ENCODE measurements at places on chromosomes 4 and X. TPM values are rescaled to one million over a fixed set of nuclear protein-coding genes. Genes with fewer than 3 reads are reported as not detected.

DNA sequence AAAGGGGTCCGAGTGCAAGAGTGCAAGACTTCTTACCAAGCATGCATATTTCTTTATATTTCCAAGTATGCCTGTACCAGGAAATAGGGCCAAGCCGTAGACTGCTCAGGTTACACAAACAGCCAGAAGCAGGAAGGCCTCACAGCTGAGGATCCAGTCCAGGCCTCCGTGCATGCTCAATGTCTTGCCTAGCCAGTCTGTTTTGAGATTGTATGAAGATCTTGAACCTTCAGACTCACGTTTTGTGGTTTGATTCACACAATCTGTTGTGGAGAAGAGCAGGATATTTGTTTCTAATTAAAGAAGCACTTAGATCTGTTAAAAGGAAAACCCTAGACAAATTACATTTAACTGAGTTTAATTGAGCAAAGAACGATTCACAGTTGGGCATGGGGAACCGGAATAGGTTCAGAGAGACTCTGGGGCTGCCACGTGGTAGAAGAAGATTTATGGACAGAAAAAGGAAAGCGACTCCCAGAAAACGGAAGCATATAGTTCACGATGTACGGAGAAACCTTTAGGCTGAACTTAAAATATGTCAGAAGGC lies 1.2 kb downstream of the MGST2 start:
- peak; percentile 42 for DNase-seq

DNA sequence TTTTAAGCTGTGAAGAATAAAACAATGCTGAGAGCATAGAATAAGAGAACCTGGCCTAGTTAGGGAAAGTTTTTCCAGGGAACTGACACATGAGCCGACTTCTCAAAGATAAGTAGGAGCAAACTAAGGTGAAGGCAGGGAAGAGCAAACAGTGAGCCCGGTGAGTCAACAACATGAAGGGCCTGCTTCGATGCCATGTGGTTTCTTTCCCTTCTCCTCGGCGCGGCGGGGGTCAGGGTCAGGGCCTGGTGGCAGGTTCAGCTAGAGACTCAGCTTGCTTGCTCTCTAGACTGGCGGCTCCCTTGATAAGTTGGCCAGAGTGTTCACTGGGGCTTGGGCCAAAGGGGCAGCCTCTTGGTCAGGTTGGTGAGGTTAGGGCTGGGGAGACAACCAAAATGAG lies 81.1 kb downstream of the DLG3 start:
- no peak for DNase-seq

GRCh38 chrX:136457303-136457917 lies 30.3 kb upstream of the BRS3 start:
- DNase-seq, result no peak

DNA sequence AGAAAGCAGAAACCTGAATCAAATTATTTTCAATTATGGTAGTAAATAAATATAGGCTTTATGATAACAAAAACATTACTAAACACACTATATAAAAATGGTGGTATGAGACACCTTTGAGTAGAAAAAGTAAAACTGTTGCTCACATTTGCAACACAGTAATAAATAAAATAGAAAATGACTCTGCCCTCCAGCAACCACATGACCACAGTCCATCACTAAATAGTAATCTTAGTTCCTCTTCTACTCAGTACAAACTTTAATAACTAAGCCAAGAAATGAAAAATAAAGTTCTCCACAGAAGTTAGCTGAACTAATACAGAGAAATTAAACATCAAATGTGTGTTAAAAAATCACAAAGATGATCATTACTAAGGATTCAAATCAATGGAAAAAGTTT lies 108.5 kb downstream of the ADGRA3 start:
- DNase-seq, result no peak

GRCh38 chr4:84146300-84146959 lies 352.7 kb downstream of the NKX6-1 start:
- no peak for DNase-seq

- DNase-seq, result no peak
These were observed 200.9 kb upstream of the PPP1R2C start for GRCh38 chrX:42978655-42979379.

DNA sequence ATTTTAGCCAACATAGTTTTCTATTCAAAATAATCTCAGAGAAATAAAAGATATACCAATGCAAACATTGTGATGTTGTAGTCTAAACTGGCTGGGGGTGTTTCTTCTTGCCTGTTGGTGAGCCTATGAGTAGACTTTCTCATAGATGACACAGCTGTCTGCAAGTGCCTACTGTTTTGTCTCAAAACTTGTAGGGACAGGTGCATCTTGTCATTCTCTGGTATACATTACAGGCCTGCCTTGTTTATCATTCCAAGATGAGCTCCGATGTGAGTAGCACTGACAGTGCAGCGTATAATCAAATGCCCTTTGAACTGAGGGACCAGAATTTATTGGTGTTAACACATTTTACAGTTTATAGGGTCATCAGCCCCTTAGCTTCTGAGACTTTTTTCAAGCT lies 353.8 kb downstream of the PRDM5 start:
- no peak for DNase-seq

DNA sequence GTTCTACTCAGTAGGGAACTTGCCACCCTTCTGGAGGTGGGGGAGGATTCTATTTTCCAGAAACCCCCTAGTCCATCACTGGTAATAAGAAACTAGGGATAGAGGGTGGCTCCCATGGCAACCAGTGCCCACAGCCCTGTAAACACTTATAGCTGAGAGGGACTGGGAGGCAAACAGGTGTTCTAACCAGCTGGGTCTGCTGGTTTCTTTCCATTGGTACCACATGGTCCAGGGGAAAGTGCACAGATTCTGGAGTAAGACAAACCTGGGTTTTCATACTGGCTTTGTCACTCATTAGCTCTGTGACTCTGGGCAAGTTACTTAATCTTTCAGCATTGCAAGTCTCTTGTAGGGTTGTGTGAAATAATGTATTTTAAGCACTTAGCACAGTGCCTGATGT lies 26.9 kb downstream of the IGSF1 start:
- DNase-seq, result no peak

DNA sequence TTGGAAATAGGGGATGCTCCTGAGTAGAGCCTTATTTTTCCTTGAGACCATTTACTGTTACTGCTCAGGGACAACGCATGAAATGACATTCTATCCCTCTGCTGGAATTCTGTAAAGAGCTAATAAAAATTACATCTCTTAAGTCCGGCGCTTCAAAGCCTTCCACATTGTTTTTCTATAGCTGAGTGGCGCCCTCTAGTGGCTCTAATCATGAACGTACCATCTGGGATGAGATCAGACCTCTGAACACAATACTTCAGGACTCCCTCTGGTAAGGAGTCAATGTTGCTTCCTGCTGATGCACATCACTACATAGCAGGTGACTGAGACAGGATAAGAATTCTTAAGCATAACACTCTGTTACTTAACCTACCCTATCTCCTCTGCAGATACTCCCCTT lies 6.0 kb downstream of the HMGN5 start:
- DNase-seq, result peak; percentile 70

GRCh38 chr4:164871673-164872072 lies 5.3 kb upstream of the APELA start:
- DNase-seq, result no peak

DNA sequence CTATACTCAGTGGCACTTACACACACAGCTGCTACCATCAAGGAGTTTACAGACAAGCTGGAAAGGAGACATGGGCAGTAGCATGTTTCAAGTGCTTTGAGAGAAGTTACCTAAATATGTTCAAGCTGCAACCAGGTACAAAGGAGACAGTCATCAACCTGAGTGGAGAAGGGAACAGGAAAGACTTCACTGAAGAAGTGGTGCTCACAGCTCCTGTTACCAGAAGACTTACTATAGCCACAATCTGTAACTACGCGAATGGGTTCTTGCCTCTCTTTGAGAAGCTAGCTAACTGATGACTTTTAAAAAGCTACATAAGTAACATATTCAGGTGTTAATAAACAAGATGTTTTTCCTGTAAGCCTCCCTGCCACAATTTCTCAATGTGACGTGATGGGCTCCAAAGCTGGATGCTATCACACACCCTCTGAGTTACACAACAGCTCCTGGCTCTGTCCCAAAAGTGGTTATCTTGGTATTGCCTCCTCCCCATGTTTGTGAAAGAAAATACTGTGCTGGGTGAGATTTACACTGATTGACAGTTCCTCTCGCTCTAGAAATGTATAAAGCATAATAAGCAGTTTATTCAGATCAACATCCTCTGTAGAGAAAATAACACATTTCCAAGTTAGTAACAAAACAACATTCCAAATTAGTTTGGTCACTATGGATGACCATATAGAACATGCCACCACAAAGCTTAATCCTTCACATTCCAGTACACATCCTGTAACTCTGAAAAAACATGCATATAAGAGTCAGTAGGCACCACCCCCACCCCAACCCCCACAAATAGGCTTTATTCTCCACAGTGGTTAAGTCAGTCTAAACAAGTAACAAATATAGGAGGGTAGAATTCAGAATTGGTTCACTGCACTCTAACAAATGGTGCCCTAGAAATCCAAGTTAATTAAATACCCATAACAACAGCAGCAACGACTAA lies 81.8 kb downstream of the FRYL start:
- no peak for DNase-seq

DNA sequence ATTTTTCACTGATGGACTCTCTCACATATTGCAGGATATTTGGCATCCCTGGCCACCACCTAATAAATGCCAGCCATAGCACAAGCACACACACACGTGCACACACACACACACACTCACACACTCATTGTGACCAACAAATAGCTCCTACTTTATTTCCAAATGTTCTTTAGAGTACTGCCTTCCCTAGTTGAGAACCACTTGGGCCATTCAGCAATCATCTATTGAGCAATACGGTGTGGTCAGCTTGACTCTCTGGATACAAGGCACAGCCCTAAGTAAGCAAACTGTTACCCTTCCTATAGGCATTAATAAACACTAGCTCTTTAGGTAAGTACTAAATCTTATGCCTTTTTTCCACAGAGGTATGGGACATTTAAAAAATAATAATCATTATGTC lies 21.1 kb downstream of the CORIN start:
- DNase-seq, result no peak

DNA sequence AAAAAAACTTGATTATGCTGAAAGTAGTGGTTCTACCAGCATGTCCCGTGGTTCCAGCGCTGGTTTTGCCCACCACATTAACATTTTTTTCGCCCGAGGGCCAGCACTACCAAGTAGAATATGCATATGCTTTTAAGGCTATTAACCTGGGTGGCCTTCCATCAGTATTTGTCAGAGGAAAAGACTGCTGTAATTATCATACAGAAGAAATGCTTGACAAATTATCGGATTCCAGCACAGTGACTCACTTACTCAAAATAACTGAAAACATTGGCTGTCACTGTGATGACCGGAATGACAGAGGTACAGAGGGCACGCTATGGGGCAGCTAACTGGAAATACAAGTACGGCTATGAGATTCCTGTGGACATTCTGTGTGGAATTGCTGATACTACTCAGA lies 34.6 kb downstream of the PRPS2 start:
- no peak for DNase-seq

DNA sequence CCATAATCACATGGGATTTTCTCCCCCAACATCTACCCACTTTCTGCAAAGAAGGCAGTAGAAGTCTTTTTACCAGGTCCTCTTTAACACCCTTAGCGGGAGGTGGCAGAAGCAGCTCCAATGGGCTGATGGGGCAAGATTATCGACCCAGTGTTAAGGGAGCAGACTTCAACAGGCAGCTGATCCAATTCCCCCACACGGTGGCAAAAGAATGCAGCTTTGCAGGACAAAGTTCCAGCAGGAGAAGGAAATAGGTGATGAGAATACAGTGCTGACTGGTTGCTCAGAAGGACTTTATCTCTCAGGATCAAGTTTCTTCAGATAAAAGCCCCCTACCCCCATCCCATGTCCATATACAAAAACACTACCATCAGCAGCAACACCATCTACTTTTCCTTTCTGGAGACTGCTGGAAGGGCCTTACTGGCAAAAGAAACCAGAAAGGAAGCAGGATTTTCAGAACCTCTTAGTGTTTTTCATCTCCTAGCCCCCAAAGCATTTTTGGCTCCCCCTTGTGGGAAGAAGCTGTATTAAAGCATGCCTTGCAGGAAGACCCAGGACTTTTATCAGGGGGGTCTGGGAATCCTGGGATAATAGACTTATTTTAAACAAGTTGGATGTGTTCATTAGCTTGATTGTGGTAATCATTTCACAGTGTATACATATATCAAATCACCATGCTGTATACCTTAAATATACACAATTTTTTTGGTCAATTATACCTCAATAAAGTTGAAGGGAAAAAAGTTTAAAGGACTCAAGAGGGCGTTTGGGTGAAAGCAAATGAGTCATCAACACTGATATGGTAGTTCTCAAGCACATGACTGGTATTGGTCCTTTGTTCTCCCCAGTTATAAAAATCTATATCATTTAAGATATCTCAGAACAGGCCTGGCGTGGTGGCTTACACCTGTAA lies 146.4 kb downstream of the GPC3 start:
- peak; percentile 12 for DNase-seq

DNA sequence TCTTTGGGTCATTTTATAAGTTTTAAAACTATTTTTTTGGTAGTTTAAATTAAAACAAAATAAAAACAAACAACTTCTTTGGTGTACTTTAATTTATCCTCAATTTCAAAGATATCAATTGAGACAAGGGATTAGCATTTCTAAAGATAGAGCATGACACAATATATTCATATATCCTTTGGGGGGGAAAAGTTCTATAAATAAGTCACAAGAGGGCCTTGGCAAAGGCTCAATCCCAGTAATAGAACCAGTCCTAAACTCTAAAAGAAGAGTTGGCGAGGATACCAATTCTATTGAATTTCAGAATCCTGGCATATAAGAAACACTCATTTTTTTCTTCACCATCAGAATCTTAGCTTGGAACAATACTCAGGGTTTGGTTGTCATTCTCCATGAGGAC lies 89.7 kb downstream of the COL4A6 start:
- DNase-seq, result no peak

GRCh38 chr4:2333916-2334644 lies 72.2 kb upstream of the MXD4 start:
- no peak for DNase-seq

DNA sequence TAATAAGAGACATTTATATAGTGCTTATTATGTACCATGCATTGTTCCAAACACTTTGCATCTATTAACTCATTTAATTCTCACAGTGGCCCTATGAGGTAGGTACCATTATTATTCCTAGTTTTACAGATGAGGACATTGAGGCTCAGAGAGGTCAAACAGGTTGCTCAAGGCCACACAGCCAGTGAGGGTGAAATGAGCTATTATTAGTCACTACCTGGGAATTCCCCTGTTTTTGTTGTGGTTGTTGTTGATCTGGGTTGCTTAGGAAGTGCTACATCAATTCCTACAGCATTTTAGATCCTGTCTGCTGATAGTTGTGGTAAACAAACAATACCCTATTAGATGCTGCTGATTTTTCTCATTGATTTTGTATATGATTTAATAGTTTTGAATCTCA lies 41.2 kb downstream of the APLN start:
- DNase-seq, result no peak

PABPC1L2B gene
- total RNA-seq, result not detected

CXXC4 gene
- total RNA-seq, result not detected

CAPN6 gene
- total RNA-seq, result not detected

SPANXA2 gene
- total RNA-seq, result not detected

MXRA5 gene
- not detected for total RNA-seq

HTT gene
- 108 TPM for total RNA-seq

RXFP1 gene
- total RNA-seq, result not detected

NUP62CL gene
- 10.6 TPM for total RNA-seq

GATA1 gene
- not detected for total RNA-seq

NUDT10 gene
- total RNA-seq, result not detected

Measured in OCI-LY7 (cell line).